Renal cortical epithelial cell (primary cell): ENCODE measurements at places on chromosomes 13 and 19.

DNA sequence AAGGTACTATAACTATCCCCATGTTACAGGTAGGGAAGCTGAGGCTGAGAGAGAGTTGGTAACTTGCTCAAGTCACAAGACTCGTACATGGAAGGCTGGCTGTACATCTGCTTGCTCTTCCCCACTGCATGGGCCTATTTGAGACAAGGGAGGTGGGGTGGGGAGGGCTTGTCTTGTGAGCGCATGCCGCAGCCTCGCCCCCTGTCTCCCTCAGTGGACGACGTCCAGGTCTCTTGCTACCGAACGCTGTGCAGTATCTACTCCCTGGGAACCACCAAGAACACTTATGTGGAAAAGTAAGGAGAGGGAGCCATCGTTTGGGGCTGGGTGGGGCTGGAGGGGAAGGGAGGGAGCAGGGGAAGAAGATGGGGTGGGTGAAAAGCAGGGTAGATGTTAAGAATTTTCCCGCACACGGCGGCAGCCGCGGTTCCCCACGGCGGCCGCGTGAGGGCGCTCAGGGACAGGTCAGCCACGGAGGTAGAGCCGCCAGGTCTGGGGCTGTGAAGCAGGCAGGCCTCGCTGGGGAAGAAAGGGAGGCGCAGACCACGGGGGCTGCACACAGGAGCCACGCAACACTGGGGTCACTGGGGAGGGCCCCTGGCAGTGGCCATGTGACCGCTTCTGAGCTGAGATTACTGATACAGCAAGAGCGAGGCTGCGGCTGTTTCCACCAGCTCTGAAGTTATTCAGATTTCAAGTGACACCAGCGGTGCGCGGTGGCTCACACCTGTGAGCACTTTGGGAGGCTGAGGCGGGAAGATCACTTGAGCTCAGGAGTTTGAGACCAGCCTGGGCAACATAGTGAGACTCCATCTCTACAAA, 81.5 kb downstream of the RYR1 start:
- DNase-seq: peak; percentile 26

- DNase-seq: peak; percentile 80
These were observed 6.3 kb downstream of the SLC7A1 start for GRCh38 chr13:29589234-29589633.

- no peak for DNase-seq
These were observed 157.5 kb downstream of the PCDH20 start for GRCh38 chr13:61258185-61258584.

GRCh38 chr13:106415442-106415841, 120.0 kb downstream of the EFNB2 start:
- DNase-seq: no peak

- DNase-seq: peak; percentile 67
These were observed 4.5 kb downstream of the BICRA start for GRCh38 chr19:47613165-47614020.

DNA sequence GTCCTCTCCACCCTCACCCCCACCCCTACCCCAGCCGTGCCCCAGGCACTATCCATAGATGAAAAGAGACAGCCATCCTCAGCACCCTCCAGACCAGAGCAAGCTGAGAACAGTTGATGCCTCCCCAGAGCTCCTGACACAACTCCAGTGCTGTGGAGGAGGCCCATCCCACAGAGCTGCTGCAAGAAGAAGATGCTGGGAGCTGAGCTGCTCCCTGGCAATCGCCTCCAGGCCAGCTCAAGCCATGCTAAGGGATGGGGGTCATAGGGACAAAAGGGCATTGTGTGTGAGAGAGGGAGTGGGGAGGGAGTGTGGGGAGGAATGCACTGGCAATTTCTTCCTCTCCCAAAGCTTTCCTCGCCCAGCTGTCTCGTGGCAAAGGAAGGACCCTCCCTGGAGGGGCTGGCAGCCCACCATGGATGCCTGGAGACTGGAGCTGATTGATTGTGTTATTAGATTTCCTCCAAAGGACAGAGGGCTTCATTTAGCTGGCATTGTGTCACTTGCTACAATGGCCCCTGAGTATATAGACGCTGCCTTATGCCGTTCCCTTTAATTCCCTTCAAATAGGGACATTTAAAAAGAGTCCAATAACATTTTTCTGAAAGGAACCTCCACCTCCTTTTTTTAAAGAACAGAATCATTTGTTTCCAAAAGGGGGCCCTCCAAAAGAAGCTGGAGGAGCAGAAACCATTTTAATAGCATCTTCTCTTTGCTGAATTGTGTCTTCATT, 476.4 kb downstream of the FOXO1 start:
- no peak for DNase-seq

- DNase-seq: no peak
These were observed 14.3 kb downstream of the IGSF23 start for GRCh38 chr19:44627631-44628030.

DNA sequence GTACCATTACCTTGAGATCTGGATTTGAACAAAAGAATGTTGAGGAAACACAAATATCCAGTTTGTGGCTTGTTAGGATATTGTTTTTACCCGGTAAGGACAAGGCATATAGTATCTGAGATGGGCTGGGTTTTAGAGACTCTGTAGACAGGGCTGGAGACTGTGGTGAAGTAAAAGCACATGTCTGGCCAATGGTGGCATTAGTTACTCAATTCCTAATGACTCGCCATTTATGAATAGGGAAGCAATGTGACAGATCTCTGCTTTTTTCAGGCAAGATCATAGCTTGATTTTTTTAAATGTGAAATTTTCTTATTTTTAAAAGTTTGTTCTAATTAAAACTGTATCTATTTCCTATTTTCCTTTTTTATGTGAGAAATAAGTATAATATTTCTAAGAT, 371.1 kb upstream of the SPRY2 start:
- DNase-seq: no peak

- DNase-seq: no peak
These were observed 286.1 kb downstream of the SPRY2 start for GRCh38 chr13:80054806-80055205.

DNA sequence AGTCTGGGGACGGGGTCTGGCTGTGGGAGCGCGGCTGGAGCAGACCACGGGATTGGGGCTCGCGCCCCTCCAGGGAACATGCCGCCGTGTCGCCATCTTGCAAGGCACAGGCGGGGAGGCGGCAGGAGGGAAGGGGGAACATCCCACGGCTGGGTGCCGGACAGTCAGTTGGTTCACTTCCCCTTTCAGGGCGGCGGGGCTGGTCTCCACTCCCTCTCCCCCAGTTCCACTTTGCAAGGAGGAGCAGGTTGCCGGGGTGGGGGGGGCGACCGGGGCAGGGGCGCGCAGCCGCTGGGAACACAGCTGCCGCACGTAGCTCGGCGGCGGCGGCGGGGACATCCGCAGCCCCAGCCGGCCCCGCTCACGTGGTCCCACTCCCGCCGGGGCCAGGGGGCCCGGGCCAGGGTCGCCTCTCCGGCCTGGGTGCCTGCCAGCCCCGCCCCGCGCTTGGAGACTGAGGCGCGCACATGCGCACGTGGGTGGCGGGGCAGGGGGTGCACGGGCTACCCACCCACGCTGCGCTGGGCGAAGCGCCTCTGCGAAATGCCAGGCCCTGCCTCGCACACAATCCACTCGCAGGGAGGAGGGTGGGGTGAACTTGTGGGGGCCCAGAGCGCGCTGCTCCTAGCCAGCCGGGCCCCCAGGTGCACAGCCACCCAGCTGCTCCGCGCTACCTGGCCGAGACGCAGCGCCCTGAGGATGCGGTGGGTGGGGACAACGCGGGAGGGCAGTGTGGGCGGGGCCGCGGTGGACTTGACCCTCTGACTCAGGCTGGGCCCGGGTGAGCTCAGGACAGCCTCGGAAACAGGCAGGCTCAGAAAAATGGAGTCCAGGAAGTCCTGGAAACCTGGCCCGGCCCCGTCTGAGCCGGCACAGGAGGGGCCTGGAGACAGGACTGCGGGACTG, 6.4 kb downstream of the KLF16 start:
- peak; percentile 77 for DNase-seq

DNA sequence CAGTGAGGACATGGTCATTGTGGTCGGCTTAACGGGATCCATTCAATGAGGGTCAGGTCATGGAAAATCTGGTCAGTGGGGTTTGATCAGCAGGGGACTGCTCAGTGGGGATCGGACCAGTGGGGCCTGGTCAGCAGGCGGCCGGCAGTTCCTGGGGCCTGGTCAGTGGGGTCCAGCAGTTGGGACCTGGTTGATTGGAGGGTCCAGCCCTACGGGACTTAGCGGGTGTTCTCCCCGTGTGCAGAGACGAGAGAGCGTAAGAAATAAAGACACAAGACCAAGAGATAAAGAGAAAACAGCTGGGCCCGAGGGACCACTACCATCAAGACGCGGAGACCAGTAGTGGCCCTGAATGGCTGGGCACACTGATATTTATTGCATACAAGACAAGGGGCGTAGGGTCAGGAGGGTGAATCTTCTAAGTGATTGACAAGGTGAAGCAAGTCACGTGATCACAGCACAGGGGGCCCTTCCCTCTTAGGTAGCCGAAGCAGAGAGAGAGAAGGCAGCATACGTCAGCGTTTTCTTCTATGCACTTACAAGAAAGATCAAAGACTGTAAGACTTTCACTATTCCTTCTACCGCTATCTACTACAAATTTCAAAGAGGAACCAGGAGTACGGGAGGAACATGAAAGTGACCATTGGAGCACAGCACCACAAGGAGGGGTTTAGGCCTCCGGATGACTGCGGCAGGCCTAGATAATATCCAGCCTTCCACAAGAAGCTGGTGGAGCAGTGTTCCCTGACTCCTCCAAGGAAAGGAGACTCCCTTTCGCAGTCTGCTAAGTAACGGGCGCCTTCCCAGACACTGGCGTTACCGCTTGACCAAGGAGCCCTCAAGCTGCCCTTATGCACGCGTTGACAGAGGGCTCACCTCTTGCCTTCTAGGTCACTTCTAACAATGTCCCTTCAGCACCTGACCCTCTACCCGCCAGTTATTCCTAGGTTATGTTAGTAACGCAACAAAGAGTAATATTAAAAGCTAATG, 62.1 kb upstream of the TPM4 start:
- DNase-seq: no peak

GRCh38 chr19:57800696-57801095, 14.0 kb downstream of the ZNF552 start:
- no peak for DNase-seq

DNA sequence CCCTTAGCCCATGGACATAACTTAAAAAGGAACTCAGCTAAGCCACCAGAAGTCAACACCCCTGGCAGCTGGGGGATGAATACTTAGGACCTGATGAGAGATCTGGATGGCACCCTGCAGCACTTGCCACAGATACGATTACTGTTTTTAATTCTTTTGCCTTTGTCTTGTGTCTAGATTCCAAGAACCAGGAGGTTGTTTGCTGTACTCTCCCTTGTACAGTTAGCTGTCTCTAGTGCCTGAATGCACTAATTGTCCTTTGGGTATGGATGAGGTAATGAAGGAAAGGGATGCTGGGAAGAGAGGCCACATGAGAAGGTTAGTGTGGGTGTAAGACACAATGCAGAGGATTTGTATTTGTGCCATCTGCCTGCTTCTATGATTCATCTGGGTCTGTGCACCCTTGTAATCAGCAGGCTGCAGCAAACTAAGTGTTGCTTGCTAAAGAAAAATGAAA, 385.8 kb downstream of the KCNRG start:
- peak; percentile 87 for DNase-seq

GRCh38 chr13:106489849-106490568, 45.5 kb downstream of the EFNB2 start:
- DNase-seq: no peak

DNA sequence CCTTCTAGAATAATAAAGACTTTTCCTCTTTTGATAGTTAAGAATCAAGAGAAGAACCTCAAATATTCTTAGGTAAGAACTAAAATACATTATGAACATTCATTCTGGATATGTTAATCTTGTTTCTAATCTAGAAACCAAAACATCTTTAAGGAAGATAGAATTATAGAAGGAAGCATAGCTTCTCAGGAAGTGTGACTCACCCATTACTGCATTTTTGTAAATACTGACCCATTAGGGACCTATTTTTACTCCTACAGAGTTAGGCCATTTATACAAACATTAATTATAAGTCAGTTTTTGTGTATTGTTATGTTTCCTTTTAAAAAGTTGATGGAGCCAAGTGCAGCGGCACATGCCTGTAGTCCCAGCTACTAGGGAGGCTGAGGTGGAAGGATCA, 147.1 kb downstream of the NUFIP1 start:
- peak; percentile 57 for DNase-seq

DNA sequence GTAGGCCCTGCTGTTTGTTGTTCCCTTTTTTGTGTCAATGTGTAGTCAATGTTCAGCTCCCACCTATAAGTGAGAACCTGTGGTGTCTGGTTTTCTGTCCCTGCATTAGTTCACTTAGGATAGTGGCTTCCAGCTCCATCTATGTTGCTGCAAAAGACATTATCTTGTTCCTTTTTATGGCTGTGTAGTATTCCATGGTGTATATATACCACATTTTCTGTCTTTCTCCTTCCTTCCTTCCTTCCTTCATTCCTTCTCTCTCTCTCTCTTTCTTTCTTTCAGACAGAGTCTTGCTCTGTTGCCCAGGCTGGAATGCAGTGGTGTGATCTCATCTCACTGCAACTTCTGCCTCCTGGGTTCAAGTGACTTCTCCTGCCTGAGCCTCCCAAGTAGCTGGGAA, 21.0 kb downstream of the CYP2A6 start:
- no peak for DNase-seq
